ENCODE measurements at places on chromosomes 16 and 17. TPM values are rescaled to one million over a fixed set of nuclear protein-coding genes. Genes with fewer than 3 reads are reported as not detected.

GRCh38 chr17:65511316-65511715, 50.1 kb downstream of the AXIN2 start:
- DNase-seq = no peak

DNA sequence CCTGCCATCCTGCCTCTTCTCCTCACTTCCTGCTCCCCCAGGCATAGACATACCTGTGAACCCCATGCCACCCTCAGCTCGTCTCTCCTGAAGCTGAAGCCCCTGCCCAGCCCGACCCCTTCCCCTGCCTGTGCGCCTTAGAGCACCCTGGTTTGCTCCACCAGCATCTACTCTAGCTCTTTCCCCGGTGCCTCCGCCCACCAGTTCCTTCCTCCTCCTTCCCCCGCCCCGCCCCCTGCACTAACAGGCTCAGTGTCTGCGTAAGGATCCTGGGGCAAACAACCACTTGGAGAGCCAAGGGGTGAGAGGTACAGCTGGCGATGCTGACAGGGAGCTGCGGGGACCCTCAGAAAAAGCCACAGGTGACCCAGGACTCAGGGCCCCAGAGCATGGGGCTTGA, 1.9 kb downstream of the GPR142 start:
- no peak for DNase-seq

GRCh38 chr17:35099908-35100307, 19.8 kb downstream of the RAD51D start:
- no peak for DNase-seq

DNA sequence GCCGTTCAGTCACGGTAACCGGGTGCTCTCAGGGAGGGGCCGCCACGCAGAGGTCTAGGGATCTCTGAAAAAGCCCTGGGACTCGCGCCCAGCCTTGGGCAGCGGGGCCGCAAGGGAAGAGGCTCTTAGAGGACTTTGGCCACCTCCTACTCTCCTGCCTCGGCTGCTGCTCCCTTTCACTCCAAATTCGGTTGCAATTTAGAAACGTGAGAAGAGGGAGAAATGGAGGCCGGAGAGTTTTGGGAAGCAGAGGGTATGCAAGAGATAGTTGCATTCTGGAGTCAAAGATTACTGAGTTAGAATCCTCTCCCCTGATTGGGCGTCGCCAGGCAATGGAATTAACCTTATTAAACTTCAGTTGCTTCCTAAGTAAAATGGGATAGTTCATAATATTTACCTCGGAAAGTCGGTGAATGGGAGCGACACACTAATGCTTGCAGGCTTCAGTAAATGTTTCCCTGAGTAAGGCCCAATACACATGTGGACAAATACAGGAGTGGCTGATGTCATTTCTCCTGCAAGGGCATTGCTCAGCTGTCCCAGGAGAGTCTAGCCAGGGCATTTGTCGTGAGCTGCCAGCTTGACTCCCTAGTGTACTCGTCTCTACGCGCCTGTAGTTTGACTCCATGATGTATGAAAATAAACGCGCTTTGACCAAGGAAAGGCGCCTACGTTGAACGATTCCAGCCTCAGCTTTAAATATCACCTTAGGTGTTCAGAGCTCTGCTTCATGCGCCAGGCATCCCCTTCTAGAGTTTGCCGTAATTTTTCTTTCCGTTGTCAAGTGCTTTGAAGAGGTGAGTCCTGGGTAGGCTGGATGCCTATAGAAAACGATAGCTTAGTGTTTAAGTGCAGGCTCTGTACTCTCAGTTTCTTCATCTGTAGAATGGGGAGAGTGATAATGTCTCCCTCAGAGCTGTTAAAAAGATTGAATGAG, 667 bp downstream of the OGFOD1 start:
- peak; percentile 36 for DNase-seq

The G6PC1 gene
- total RNA-seq = not detected

DNA sequence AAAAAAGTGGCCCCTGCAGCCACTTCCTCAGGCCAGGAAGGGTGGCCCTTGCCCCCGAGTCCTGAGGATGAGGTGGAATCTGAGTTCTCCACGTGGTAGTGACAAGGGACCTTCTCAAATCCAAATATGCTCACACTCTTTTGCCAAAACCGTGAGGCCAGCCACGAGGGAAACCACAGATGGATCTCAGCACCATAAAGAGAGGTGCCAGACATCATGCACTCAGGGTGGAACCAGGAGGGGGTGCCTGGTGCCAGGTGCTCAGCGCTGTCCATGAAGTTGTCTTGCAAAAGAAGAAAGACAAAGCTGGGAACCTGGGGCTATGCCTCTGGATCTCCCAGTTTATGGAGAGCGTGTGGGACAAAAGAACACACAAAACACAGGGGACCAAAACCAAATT, 45.2 kb upstream of the MED9 start:
- no peak for DNase-seq

DNA sequence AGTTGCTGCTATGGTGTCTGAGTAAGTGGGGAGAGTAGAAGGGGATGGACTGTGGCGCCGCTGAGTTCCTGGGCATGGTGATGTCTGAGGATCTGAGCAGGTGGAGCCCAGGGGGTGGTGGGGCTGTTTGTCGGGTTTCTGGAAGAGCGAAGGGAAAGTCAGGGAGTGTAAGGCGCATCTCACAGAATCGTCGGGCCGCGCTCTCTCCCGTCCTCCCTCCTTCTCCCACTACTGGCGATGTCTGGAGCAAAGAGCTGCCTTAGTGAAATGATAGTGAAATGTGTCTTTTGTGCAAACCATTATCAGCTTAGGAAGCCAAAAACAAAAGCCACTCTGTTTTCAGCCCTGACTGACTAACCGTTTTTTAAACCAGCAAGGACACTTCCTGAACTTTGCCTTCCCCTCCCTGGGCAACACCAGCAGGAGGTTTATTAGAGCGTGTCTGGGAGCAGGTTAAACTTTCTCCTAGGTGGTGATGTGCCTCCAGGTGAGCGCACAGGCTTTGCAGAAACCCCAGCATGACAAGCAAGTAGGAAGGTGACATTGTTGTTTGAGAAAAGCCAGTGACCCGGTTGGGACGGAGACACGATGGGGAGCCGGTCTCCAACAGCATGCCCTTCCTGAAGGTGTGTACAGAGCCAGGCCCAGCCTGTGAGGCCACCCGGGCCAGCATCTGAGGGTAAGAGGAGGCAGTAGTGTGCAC, 49.1 kb downstream of the RAB11FIP3 start:
- no peak for DNase-seq

The CNGB1 gene
- total RNA-seq = not detected

The ATP2C2 gene
- total RNA-seq = not detected

DNA sequence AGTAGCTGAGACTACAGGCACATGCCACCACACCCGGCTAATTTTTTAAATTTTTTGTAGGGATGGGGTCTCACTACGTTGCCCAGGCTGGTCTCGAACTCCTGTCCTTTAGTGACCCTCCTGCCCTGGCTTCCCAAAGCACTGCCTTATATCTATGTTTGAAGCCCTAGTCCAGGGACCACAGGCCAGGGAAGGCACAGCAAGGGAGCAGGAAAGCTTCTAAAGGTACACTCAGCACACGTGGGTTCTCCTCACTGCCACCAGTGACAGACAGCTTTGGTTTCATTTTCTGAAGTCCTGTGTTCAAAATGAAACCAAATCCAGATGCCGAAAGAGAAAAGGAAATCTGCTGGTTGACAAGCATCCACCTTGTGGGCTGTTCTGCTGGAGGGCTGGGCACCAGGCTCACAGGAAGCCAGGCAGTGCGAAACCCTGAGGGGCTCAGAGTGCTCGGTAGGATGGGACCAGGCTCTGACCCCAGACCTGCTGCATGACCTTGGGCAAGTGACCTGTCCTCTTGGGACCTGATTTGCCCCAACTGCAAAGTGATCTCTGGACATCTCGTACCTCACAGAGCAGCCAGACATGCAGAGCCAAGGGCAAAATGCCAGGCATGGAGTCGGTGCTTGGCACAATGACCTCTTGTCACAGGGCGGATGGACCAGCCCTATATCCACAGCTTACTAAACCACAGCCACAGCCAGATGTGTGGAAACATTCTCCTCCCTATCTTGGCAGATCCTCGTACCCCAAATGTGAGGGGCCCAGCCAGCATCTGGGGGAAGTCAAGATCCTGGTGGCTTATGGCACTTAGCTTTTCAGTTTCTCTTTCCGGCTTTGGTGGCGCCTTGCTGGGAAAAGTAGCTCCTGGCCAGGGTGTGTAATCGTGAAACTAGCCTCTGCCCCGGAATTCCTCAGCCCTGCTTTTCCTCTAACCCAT, 2.8 kb upstream of the SOCS1 start:
- DNase-seq = no peak

DNA sequence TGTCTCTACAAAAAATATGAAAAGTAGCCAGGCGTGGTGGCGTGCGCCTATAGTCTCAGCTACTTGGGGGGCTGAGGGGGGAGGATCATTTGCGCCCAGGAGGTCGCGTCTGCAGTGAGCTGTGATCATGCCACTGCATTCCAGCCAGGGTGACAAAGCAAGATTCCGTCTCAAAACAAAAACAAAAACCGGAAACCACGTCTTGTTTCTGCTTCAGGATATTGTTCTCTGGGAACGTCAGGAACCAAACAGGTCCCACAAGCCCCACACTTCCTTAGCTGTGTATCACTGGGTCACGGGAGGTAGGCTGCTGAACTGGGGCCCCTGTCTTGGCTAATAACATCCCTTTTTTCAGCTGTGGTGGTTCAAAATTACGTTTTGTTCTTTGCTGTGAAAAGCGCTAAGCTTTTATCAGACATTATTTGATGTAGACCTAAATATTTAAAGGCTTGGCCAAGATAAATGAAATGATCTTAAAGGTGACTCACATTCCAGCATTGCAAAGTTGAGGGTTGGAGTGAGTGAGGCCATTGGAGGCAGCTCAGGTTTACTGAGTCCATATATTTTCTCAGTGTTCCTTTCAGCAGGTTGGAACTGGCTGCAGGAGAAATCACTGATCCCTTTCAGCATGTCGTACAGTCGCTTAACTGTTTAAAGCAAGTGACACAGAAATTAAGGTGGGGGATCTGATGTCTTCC, 16.4 kb upstream of the SEC14L1 start:
- DNase-seq = peak; percentile 98

The ARHGDIG gene
- 0.13 TPM for total RNA-seq

The KRT23 gene
- not detected for total RNA-seq

The TEFM gene
- 5.8 TPM for total RNA-seq

DNA sequence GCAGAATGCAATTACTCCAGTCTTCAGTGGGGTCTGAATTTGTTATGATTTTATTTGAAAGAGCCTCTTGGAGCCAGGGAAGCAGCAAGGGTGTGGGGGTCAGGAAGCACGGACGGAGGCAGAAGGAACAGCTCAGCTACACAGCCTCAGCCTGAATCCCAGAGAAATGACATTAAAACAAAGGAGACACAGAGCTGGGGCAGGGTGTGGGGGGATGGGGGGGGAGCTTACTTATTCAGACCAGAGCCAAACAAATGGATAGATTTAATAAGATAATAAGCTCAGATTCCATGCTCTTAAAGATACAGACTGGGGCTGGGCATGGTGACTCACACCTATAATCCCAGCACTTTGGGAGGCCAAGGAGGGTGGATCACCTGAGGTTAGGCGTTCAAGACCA, 195.3 kb downstream of the ZNF423 start:
- DNase-seq = no peak
